NCI-H524 treated with DMSO at 0.1 percent for 48 hours (cell line): ENCODE measurements at places on chromosomes 11 and 22.

- DNase-seq: no peak
Observed at GRCh38 chr22:45475063-45475747, 27.5 kb upstream of the FBLN1 start.

DNA sequence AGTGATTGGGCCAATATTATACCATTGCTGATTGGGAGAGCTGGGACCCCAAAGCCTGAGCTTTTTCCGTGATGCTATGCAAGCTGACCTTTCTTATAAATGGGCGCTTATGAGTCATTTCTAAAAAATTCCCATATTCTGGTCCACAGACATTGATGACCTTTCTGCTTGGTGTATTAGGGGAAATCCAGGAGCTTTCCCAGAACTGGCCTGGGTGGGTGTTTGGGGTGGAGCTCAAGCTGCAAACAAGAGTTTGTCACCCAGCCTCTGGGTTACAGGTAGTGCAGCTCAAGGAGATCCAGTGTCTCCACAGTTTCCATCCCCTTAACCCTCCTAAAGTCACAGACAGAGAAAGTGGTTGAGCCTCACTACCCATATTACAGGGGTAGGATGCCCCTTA is 67.7 kb downstream of the CCDC81 start:
- DNase-seq: no peak

GRCh38 chr11:103958475-103959215 is 77.8 kb upstream of the DDI1 start:
- DNase-seq: no peak

DNA sequence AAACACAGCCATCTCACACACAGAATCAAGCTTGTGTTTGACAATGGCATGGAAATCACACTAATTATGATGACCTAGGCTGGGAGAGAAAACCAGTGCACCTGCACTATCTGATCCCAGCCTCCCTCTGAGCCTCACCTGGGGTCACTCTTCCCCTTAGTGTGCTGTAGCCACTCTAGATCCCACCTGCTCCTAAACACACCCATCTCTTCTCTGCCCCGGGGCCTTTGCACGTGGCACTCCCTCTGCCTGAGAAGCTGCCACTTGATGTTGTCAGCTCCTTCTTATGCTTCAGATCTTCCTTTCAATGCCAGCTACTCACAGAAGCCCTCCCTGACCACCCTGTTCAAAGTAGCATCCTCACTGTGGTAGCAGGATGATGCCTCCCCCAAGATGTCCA is 42.9 kb upstream of the NFAM1 start:
- DNase-seq: no peak

DNA sequence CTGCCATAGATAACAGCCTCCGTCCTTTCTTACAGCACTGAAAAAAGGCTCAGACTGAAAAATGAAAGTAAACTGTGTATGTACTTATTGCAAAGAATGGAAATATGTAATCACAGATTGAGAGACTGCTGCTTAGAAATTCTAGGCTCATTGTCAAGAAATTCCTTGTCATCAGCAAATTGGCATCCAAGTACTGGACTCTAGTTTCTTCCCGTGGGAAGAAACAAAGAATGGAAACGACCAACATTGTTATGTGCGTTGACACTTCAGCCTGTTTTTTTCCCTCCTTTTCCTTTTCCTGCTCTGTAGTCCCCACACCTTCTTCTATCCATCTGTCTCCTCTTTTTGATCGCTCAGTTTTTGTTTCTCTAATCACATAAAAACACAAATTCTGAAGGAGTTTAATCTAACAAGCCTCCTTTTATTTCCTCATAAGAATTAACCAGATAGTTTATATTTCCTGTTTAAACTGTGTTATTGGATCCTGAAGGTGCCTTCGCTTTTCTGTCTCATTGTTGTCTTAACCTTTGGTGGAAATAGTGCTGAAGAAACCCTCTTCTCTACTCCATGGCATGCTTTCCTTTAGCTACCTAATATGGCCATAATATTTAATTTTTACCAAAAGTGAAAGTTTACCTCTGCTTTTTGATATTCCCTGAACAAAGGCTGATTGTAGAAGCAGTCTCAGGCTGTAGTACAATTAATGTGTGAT is 20.0 kb upstream of the CASP12 start:
- no peak for DNase-seq

DNA sequence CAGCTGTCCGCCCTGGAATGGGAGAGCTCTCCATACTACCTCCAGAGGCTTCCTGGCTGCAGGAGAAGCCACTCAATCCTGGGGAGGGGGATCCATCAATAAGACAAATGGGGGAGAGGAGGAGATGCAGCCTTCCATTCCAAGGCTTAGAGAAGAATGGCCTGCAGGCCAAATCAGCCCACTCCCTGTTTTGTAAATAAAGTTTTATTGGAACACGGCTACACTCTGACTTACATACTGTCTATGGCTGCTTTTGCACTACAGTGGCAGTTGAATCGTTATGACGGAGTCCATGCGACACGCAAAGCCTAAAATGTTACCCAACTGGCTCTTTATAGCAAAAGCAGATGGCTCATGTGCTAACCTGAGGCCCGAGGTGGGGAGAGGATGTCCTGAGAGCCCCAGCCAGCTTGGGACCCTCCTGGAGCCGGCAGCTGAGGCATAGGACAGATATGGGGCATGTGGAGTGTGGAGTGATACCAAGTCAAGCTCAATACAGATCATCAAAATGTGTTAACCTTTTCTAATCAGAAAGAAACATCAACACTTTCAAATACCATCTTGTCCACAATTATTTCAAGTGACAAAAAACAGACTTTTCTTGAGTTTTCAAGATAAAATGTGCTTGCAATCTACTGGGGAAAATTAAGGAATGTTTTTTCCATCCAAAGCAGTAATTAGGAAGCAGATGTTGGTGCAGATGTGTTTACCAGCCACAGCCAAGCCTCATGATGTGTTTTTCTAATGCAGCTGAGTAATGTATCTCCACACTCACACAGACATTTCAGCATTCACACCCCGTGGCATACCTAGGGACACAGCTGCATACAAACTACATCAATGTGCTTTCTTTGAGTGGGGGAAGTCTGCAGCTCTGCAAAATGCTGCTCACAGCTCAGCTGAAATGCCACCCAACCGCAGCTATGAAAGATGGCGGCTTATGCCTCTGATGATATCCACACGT is 181.6 kb downstream of the SHANK2 start:
- no peak for DNase-seq

GRCh38 chr11:69127081-69127850 is 28.5 kb upstream of the SMIM38 start:
- DNase-seq: no peak

- DNase-seq: peak; percentile 8
Observed at GRCh38 chr11:58577555-58578135, 1.2 kb upstream of the ZFP91 start.

- DNase-seq: no peak
Observed at GRCh38 chr11:72832301-72833082, 18.3 kb downstream of the ATG16L2 start.
